ENCODE measurements at places on chromosomes 2 and 18. TPM values are rescaled to one million over a fixed set of nuclear protein-coding genes. Genes with fewer than 3 reads are reported as not detected.

UGT1A10 gene
- not detected for total RNA-seq

OTOF gene
- not detected for total RNA-seq

ANKRD53 gene
- total RNA-seq = 0.65 TPM

OR6B2 gene
- not detected for total RNA-seq

RNU2-63P gene
- total RNA-seq = not detected

PSMA8 gene
- not detected for total RNA-seq

ZAP70 gene
- total RNA-seq = not detected

E2F6 gene
- total RNA-seq = 8.6 TPM

LAMA3 gene
- total RNA-seq = 1,921 TPM

ZNF385B gene
- total RNA-seq = 2.6 TPM

POLE4 gene
- 18.5 TPM for total RNA-seq

DLX1 gene
- total RNA-seq = not detected

GCG gene
- total RNA-seq = not detected

SERPINB11 gene
- not detected for total RNA-seq

LDAH gene
- total RNA-seq = 14.9 TPM

ANKRD62 gene
- not detected for total RNA-seq

COL5A2 gene
- total RNA-seq = 246 TPM

PLCL1 gene
- total RNA-seq = 0.11 TPM

HS6ST1 gene
- total RNA-seq = 13.3 TPM

CIB4 gene
- not detected for total RNA-seq

ARHGAP25 gene
- total RNA-seq = 0.79 TPM

TNFAIP6 gene
- not detected for total RNA-seq

LIMS3 gene
- 1.7 TPM for total RNA-seq

MSGN1 gene
- total RNA-seq = not detected

ABI2 gene
- total RNA-seq = 25.1 TPM

IGFBP5 gene
- 3.0 TPM for total RNA-seq

SLC4A5 gene
- 1.2 TPM for total RNA-seq

ANKRD29 gene
- 0.11 TPM for total RNA-seq

AKAIN1 gene
- not detected for total RNA-seq

TTR gene
- total RNA-seq = 0.39 TPM

BMP10 gene
- not detected for total RNA-seq

IL36A gene
- total RNA-seq = not detected

DTYMK gene
- 32.2 TPM for total RNA-seq

LAPTM4A gene
- 316 TPM for total RNA-seq

NCKAP5 gene
- 0.79 TPM for total RNA-seq

RBM44 gene
- total RNA-seq = 0.22 TPM

ZNF892 gene
- total RNA-seq = 20.7 TPM

ARHGEF33 gene
- total RNA-seq = 1.5 TPM

ATP6V1B1 gene
- total RNA-seq = not detected

B3GNT7 gene
- total RNA-seq = 0.65 TPM

PRSS56 gene
- total RNA-seq = not detected

SKOR2 gene
- not detected for total RNA-seq

RGPD5 gene
- 13.7 TPM for total RNA-seq

RRM2 gene
- total RNA-seq = 18.5 TPM

VWC2L gene
- total RNA-seq = under 0.01 TPM

DAW1 gene
- total RNA-seq = 17.2 TPM

All from placental epithelial cell (primary cell).